ENCODE measurements at places on chromosomes 7 and 10.
A peak's percentile ranks its signal among the peaks of the same experiment; 100 is the strongest.

GRCh38 chr10:30606313-30606712 lies 23.2 kb downstream of the LYZL2 start:
- no peak for DNase-seq

- no peak for DNase-seq
These were observed 16.6 kb downstream of the IDI2 start for GRCh38 chr10:1009071-1009494.

DNA sequence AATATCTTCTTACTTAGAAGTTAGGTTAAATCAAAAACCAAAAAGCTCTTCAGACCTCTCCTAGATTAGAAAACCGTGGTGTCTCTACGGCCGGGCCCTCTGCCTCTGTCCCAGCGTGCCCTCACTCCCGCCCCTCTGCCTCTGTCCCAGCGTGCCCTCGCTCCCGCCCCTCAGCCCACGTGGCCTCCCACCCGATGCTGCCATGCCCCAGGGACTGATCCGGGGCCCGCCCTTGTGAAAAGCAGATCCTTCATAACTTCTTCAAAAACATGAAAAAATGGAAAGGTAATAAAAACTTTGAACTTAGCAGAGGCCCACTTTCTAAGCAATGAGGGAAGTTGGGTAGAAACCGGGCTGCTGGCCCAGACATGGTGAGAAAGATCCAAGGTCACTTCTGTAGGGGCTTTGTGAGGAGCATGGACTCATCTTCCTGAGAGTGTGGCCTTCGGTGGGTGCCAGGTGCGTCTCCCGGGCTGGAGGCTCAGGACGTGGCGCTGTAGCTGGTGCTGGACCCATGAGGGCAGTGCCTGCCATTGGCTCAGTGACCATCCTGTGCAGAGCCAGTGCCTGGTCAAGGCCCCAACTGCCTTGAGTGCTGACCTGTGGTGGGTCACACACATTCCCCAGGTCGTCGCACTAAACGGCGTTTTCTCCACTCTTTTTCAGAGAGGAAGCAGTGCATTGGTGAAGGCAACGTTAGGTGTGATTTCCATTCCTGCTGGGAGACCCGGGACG lies 4.9 kb upstream of the DPYSL4 start:
- DNase-seq: no peak

- no peak for DNase-seq
These were observed 4.3 kb upstream of the UCMA start for GRCh38 chr10:13238271-13239077.

GRCh38 chr10:15858861-15859281 lies 1.4 kb downstream of the MINDY3 start:
- no peak for DNase-seq

DNA sequence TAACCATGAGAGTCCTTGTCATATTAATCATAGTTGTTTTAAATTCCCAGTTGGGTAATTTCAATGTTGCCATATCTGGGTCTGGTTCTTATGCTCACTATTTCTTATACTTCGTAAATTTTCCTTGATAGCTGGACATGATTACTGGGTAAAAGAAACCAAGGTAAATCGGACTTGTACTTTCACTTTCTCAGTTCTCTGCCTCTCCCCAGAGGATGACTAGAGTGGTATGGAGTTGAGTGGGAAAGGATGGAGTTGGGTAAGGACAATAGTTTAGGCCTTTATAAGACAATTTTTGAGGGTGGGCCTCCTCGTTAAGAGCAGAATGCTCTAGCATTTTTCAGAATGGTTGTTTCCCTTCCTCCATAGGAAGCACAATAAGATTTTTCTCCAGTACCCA lies 106.1 kb downstream of the CRPPA start:
- no peak for DNase-seq

GRCh38 chr7:158819571-158820203 lies 9.6 kb downstream of the ESYT2 start:
- DNase-seq: no peak

GRCh38 chr10:61779950-61780659 lies 117.4 kb downstream of the CABCOCO1 start:
- DNase-seq: no peak

DNA sequence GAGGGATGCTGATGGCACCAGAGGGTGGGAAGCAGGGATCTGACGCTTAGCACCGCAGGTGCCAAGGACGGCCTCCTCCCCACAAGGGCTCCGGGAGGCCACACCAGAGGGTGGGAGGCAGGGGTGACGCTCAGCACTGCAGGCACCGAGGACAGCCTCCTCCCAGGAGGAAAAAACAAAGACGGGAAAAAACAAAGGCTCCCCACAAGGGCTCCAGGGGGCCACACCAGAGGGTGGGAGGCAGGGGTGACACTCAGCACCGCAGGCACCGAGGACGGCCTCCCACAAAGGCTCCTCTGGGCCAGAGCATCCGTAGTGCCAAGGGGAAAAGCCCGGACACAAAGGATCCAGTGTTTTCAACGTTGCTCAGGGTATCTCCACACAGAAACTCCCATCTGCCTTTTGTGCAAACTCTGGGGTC lies 25.6 kb downstream of the DIP2C start:
- DNase-seq: no peak

DNA sequence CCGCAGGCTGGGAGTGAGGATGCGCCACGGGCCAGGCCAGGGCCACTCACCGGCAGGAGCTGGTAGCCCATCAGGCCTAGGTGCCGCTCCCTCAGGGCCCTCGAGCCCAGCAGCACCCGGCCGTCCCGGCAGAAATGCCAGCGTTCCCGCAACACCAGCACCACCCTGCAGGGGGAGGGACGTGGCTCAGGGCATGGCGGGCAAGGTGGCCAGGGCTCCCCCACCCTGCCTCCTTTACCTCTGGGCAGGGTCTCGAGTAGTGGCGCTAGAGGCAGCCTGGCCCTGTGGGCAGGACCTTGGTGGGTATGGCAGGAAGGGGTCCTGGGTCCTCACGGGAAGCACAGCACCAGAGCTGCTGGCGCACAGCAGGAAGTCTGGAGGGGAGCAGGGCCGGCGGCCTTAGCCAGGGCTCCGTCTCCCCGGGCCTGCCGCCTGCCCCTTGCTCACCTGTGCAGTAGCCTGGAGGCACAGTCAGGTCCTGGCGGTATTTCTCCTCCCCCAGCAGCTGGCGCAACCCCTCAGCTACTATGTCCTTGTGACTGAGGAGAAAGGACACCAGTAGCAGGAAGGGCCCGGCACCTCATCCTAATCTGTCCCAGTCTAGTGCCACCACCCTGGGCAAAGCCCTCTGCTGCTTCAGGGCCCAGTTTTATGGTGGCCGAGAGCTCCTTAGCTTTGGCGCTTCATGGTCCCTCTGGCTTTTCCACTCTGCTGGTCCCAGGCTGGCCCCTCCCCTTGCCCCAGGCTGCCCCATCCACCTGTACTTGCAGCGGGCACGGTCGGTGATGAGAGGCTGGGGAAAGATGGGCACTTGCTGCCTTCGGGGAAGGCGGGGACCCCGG lies 3.5 kb downstream of the FASTK start:
- DNase-seq: peak; percentile 69

DNA sequence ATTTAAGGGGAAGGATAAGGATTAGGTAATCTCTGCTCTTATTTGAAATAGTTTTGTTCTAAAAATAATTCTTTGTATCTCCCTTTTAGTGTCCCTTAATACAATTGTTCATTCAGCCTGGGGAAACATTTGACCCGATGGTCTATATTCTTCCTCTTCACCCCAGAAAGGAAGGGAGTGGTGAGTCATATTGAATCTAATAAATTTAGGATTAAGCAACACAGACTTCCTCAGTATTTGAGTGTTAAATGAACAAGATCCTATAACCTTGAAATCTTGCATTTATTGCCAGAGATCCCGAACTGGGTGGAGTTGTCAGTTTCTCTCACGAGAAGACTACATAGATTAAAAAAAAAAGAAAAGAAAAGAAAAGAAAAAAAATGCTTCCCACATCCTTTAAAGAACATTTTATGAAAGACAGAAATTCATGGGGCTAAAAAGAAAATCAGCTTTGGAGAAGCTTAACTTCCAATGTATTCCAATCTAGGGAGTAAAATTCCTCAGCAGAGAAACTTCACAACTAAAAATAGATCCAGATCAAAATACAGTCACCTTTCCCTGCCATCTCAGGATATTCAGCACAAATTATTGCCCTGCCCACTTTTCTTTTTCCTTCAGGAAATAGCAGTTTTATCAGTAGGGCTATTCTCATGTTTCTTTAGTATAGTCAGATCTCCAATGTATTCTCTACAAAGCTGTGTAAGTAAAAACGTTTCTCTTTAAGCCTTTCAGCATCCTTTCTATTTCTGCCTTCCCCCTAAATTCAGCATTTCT lies 82.2 kb downstream of the SEMA3D start:
- DNase-seq: no peak

GRCh38 chr10:46237815-46238510 lies 48.8 kb upstream of the ANTXRL start:
- no peak for DNase-seq

DNA sequence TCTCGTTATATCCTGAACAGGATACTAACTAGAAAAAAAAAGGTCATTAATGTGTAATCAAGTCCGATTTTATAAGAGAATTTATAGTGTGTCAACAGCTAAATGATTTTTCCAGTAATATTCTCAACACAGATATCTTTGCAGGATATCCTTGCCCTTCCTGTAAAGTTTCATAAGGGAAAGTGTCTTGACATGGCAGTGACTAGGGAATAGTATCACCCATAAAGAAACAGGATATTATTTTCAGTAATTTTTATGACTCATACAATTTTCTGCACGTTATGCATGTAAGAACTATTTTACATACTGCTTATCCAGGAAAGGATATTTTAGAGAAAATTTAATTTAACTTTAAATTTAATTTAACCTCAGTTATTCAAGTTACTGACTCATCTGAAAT lies 19.5 kb upstream of the PNLIP start:
- DNase-seq: no peak

GRCh38 chr10:129192344-129193128 lies 274.5 kb upstream of the MGMT start:
- no peak for DNase-seq

DNA sequence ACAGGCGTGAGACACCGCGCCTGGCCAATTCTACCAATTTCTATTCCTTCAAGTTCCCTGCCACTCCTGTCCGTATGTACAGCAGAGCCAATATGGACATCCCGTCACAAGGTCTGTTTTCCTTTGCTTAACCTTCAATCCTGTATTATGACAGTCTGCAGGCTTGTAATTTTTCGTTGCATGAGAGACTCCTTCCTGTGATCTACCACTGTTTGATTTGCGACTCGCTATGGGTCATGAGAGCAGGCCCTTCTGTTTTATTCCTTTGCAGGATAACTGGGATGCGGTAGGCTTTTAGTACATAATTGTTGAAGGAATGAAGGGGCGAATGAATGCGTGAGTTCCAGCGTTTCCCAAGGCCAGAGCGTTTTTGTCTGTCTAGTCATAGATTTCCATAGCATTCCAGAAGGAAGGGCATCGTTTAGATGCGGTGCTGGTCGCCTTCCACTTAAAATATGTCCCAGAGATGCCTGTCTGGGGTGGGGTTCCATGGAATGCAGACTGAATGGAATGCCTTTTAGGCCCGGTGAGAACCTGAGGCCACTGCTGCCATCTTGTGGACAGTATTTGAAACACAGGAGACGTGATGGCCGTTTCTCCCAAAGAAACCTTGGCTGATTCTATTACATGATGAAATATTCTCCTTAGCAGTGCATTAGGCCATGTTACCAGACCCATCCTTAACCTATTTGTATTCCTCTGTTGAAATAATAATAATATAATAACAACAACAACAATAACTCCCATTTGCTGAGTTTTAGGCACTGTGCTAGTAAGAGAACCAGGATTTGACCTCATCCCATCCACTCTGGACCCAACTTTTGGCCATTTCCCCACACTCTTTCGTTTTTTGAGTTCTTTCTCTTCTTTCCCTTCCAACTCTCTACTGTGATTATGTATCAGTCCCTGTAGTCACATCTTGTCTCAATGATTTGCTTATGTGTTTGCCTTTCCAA lies 193.2 kb downstream of the MYOF start:
- DNase-seq: peak; percentile 76

- DNase-seq: no peak
These were observed 31.9 kb downstream of the RNLS start for GRCh38 chr10:88551246-88551645.

GRCh38 chr10:72079356-72079755 lies 9.0 kb downstream of the SPOCK2 start:
- DNase-seq: no peak

GRCh38 chr7:8184221-8184620 lies 77.7 kb downstream of the ICA1 start:
- DNase-seq: no peak

GRCh38 chr7:18803923-18804322 lies 308.4 kb downstream of the HDAC9 start:
- no peak for DNase-seq

DNA sequence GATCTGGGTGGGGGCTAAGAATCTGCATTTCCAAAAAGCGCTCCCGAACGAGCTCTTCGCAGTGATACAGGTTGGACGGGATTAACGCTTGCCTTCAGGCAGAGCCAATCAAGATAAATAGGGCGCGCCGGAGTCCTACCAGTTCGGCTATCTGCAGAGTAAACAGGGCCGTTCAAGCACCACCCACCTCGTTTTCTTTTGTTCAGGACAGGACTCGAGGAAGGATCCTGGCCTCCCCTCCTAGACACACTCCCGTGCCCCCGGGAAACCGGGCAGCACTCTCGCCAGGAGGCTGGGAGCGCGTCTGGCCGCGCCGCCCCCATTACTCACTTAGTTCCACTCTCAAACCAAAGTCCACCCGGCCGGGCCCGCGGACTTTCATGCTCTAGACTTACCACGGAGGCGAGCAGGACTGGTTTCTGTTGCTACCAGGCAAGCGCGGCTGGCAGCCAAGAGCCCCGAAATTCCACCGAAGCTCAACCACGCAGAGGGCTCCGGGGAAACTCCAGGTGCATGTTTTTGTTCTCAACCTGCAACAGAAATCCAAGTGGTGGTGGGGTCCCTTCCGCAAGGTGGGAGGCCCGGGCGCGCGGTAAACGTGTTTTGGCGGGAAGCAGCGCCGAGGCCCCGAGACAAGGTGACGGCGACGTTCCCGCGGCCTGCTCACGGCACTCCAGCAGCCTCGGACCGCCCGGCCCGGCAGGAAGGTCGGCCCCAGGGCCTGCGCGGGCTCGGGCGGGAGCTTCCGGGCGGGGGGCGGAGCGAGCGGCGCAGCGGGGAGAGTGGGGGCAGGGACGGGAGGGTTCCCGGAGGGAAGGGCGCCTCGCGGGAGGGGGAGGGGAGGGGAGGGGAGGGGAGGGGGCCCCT lies 12.7 kb downstream of the HNRNPF start:
- DNase-seq: peak; percentile 80

GRCh38 chr10:99917963-99918825 lies 91.6 kb downstream of the DNMBP start:
- DNase-seq: peak; percentile 65

- no peak for DNase-seq
These were observed 1004.0 kb downstream of the ANKRD7 start for GRCh38 chr7:119228482-119228881.

DNA sequence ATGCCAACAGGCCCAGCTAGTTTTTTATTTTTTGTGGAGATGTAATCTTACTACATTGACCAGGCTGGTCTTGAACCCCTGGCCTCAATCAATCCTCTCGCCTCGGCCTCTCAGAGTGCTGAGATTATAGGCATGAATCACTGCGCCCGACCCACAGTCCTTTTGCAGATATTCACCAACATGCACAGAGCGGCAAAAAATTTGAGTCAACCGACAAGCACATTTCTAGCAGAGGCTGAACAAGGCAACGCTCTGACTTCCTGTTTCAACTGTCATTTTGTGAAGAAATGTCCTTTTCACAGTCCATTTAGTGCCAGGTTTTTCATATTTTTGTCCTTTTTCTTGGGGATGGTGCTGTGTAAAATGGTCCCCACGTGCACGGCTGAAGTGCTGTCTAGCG lies 71.1 kb upstream of the KAT6B start:
- no peak for DNase-seq

Measured in endothelial cell (in vitro differentiated cells).